AG08395 (cell line): ENCODE measurements at places on chromosomes 16 and 17.
A peak's percentile ranks its signal among the peaks of the same experiment; 100 is the strongest.

GRCh38 chr16:19044769-19045168 is 22.6 kb upstream of the COQ7 start:
- DNase-seq: no peak

GRCh38 chr17:17919169-17920107 is 52.8 kb downstream of the TOM1L2 start:
- peak; percentile 85 for DNase-seq

GRCh38 chr16:24771132-24771778 is 41.8 kb downstream of the TNRC6A start:
- peak; percentile 14 for DNase-seq

DNA sequence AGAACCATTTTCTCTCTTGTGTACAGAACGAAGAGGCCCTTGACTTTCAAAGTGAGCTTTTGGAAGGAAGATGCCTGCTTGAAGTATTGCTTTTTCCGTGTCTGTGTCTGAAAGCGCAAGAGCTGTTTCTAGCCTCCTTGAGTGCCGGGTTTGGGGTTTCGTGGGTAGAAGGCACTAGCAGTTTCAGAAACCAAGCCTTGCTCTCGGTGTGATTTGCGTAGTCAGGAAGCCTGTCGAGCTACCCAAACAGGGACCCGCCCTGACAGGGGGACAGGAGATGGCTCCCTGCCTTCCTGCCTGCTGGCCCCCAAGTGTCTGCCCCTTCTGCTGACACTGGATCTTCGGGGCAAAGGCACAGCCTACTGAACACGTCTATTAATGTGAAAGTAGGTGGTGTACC is 322.0 kb downstream of the MAF start:
- DNase-seq: no peak

- no peak for DNase-seq
Observed at GRCh38 chr16:55898592-55898991, 23.4 kb upstream of the CES5A start.
